ENCODE measurements at places on chromosomes 2 and 18. TPM values are rescaled to one million over a fixed set of nuclear protein-coding genes. Genes with fewer than 3 reads are reported as not detected.

The UGT1A4 gene
- total RNA-seq: 0.33 TPM

The CYP1B1 gene
- 56.9 TPM for total RNA-seq

The SNORC gene
- 0.88 TPM for total RNA-seq

The RSAD2 gene
- not detected for total RNA-seq

The GKN2 gene
- not detected for total RNA-seq

The DYNC1I2 gene
- total RNA-seq: 104 TPM

The HOXD3 gene
- total RNA-seq: not detected

The ASXL2 gene
- total RNA-seq: 8.5 TPM

The CGREF1 gene
- total RNA-seq: 0.70 TPM

The EFEMP1 gene
- total RNA-seq: 233 TPM

The ZNF385B gene
- total RNA-seq: not detected

The KYNU gene
- 24.9 TPM for total RNA-seq

The FAM228A gene
- total RNA-seq: not detected

The TMEM18 gene
- 19.0 TPM for total RNA-seq

The KCTD1 gene
- total RNA-seq: 51.8 TPM

The C2orf80 gene
- not detected for total RNA-seq

The LRPPRC gene
- 64.7 TPM for total RNA-seq

The WIPF1 gene
- total RNA-seq: 1.3 TPM

The MLPH gene
- total RNA-seq: 7.8 TPM

The LINC00305 gene
- not detected for total RNA-seq

The SPP2 gene
- total RNA-seq: not detected

The DES gene
- not detected for total RNA-seq

The KANSL1L gene
- total RNA-seq: 1.5 TPM

The CCDC85A gene
- not detected for total RNA-seq

The RND3 gene
- 50.6 TPM for total RNA-seq

The RAD51AP2 gene
- 0.14 TPM for total RNA-seq

The PARD6G gene
- total RNA-seq: 24.3 TPM

The LDLRAD4 gene
- total RNA-seq: not detected

The PARD3B gene
- total RNA-seq: 1.6 TPM

The EPAS1 gene
- total RNA-seq: 155 TPM

The TUBA3D gene
- total RNA-seq: not detected

The CAPG gene
- total RNA-seq: 400 TPM

The IAH1 gene
- 51.8 TPM for total RNA-seq

The RTKN gene
- total RNA-seq: 58.1 TPM

The SEPTIN2 gene
- 226 TPM for total RNA-seq

The DNAH6 gene
- total RNA-seq: 0.05 TPM

The SERPINB13 gene
- 44.9 TPM for total RNA-seq

The ZEB2 gene
- total RNA-seq: 0.05 TPM

The RGPD3 gene
- total RNA-seq: 0.09 TPM

The CNNM3 gene
- total RNA-seq: 4.7 TPM
